ENCODE measurements at places on chromosomes 1 and 21.

DNA sequence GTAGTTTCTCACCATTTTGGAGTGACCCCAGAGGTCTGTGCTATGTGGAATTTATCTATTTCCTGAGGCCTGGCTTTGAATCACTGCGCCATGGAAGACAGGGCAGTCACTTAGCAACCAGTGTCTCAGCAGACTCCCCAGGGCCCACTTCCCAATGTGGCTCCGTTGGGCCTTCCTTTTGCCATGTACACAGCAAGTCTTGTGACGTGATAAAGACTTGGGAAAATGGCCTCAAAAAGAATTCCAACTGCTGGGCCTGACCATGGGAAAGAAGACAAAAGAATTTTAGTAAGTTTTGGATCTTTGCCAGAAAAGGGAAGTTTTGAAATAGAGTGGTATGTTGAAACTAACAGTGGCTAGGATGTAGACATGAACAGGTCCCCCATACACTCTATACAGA lies 36.2 kb downstream of the TLR5 start:
- no peak for DNase-seq

GRCh38 chr1:210360852-210361477 lies 32.3 kb downstream of the HHAT start:
- DNase-seq, result no peak

DNA sequence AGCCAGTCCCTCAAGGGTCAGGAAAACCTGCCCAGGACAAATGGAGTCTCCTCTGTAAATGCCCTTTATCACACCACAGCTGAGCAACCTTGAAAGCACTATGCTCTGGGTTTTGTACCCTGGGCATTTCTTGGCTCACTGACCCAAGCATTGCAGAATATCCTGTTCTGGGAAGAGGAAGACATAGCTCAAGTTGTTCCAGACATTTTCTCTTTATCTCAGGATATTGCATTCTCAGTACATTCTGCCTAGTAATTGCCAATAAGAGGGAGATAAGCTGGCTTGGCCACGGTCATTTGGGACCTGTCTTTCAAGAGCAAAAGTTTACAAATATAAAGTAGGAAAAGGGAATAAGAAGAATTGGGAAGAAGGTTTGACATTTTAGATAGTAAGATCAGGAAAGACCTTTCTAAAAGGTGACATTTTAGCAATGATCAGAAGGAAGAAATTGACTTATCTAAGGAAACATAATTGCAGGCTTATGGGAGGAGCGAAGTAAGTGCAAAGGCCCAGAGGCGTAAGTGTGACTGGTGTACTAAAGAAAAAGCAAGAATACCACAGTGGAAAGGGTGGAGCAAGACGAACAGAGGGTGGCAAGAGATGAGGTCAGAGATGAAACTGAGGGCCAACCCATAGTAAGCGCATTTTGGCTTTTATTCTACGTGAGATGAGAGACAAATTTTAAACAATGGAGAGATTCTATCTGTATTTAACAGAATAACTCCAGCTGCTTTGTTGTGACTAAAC lies 394.0 kb upstream of the CXADR start:
- DNase-seq, result no peak

- no peak for DNase-seq
Observed at GRCh38 chr1:244092964-244093638, 42.0 kb downstream of the ZBTB18 start.

DNA sequence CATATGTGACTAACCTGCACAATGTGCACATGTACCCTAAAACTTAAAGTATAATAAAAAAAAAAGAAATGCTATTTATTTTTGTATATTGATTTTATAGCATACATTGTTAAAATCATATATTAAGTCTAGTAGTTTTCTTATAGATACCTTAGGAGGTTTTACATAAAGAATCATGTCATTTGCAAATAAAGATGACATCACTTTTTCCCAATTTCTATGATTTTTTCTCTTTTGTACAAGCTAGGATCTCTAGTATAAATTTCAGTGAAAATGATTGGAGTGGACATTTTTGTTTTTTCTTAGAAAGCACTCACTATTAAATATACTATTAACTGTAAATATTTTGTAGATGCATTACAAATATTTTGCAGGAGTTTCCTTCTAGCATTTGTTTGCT lies 20.5 kb upstream of the NTMT2 start:
- DNase-seq, result no peak

DNA sequence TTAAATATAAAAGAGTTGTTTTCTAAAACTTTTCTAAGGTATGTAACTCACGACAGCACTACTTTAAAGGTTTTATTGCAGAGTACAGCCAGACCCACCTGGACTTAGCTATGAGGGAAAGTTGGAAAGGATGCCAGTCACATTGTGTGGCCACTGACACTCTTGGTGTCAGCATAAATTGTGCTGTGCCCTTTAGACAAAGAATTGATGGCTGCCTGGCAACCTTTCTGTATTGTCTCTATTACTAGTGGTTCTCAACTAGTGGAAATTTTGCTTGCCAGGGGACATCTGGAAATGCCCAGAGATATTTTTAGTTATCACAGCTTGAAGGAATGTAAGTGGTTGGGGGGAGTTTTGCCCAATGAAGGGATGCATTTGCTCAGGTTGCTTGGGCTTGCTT lies 117.5 kb upstream of the APP start:
- no peak for DNase-seq

DNA sequence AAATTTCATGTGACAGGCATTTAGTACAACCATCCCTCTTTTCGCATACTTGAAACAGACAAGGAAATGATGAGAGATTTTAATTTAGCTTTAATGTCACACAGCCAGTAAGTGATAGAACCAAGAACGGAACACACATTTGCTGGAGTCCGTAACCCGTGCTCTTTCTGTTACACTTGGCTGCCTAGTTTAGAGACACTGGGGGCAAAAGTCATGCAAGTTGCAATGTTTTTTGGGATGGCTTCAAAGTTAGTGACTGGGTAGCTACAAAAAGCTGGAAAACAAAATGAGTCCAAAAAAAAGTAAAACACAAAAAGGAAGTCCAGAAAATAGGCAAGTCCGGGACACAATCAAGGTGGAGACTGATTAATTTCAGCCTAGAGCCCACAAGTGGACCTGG lies 5.9 kb downstream of the NID1 start:
- DNase-seq, result no peak

DNA sequence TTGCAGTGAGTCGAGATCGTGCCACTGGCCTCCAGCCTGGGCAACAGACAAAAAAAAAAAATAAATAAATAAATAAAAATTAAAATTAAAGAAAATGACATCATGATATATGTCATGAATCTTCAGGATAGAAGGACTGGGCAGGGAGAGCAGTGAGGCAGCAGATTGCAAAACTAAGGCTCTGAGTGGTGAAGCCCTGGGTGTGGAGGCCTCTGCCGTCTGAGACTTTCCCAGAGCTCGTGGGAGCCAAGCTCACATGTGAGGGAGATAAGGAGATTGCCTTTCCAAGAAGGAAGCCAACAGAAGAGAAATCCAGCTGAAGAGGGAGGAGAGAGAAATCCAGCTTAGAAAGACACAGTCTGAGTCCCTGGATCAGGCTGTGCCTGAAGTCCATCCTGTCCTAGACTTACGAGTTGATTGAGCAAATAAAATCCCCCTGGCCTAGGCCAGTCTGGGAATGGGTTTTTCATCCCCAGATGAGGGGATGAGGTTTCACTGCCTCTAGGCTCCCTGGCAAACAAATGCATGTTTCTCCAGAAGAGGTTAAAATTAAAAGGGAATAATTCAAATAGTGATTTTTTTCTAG lies 142.0 kb upstream of the IGSF21 start:
- no peak for DNase-seq

- no peak for DNase-seq
Observed at GRCh38 chr1:25174730-25175612, 57.3 kb downstream of the SYF2 start.

- no peak for DNase-seq
Observed at GRCh38 chr1:24720152-24720551, 25.1 kb upstream of the CLIC4 start.

GRCh38 chr21:34085129-34085528 lies 11.8 kb downstream of the MRPS6 start:
- no peak for DNase-seq

- DNase-seq, result no peak
Observed at GRCh38 chr21:45363921-45364467, 41.0 kb upstream of the COL18A1 start.

DNA sequence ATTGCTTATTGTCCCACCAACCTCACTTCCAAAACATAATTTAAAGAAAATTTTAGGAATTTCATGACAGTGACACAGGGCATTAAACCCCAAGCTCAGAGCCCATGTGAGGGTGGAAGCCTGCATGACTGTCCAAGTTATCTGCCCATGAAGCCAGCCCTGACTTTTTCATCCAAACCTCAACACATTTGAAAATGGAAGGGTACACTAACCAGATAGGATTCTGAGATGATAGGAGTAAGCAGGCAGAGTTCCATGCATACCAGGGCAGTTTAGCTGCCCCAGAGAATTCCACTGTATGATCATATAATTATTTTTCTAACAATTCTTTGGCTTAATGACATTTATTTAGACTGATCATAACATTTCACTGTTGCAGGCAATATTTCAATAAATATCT lies 986.0 kb downstream of the TTLL7 start:
- no peak for DNase-seq

DNA sequence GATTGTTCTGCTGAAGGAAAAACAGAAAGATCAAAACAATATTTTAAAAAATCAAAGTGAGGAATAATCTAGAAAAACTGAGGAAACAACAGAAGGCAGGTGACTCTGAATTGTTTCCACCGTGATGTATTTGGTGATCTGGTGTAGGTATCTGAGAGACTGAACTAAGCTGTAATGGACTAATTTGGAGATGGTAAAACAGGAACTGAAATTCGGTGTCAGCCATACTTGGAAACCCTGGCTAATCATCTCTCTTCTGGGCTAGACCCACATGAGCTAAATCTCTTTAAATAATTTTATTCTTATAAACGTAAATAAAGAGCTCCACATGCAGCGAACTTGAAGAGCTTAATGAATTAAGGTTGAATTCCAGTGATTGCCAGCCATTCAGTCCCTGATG lies 1226.1 kb downstream of the NCAM2 start:
- no peak for DNase-seq

- DNase-seq, result no peak
Observed at GRCh38 chr1:182795563-182796228, 6.1 kb downstream of the NPL start.

DNA sequence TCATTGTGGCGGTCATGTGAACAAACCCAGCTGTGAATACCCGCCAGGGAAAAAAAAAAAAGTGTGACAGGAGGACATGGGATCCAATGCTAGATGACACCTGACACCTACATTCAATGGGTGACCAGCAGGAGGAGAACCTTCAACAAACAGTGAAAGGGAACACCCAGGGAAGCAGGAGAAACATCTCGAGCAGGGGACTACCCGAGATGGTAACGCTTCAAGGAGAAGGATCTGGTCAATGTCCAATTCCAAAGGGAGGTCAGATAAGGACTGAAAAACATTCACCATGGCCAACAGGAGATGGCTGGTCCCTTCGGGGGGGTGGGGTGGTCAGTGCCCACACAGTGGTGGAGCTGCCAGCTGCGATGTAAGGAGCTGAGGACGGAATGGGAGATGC lies 46.3 kb downstream of the PTPN14 start:
- no peak for DNase-seq

- no peak for DNase-seq
Observed at GRCh38 chr1:25564777-25565574, 21.6 kb downstream of the LDLRAP1 start.

DNA sequence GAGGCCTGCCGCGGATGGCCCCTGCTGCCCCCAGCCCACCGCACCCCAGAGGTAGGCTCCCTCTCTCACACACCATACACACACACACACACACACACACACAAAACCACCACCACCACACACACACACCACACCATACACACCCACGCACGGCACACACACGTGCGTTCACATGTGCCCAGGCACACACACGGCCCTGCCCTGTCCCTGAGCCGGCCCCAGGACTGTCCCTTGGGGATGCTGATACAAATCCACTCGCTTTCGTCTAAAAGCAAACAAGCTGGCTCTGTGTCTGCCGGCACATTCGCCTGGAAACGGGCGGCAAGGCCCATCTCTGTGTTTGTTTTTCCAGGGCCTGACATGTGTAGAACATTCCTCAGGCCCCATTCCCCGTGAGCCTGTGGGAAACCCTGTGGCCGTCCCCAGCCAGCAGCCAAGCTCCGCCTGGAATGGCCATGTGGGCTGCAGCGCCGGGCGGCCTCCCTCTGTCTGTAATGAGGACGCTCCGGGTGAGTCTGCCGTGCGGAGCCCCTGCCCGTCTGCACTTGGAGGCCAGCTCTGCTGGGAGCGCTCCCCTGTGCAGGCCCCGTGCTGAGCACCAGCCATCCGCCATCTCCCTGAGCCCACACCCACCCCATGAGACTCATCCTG lies 67.4 kb downstream of the DMRTB1 start:
- DNase-seq, result no peak

DNA sequence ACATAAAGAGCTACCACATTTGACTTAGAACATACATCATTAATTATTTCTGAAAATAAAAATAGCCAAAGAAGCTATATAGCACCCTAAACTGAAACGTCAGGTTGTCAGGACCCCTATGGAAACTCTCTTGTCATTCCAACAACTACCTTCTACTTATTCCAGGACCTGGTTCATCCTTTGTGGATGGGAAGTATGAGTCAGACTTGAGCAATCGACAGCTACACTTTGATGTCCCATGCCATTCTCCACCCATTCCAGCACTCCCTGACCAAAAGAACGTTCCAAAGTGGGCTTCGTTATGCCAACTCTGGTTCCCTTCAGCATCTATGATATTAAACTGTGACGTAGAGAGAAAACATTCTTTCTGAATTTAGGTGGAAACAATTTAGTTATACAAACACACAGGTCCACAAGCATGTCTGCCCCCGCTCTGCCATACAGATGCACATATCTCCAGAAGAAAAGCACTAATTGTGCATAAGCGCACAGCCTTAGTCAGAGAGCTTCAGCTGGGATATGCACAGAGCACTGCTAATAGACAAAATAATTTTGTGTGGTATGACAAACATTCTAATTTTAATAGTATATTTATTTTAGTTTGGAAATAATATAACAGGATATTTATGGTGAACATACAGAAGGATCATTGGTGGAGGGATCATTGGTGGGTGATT lies 723.1 kb upstream of the B3GALT2 start:
- no peak for DNase-seq

GRCh38 chr1:2607641-2608091 lies 21.1 kb downstream of the PRXL2B start:
- no peak for DNase-seq

GRCh38 chr1:167681024-167681423 lies 40.8 kb upstream of the MPZL1 start:
- no peak for DNase-seq

GRCh38 chr1:19411612-19412011 lies 73.7 kb downstream of the CAPZB start:
- DNase-seq, result no peak

DNA sequence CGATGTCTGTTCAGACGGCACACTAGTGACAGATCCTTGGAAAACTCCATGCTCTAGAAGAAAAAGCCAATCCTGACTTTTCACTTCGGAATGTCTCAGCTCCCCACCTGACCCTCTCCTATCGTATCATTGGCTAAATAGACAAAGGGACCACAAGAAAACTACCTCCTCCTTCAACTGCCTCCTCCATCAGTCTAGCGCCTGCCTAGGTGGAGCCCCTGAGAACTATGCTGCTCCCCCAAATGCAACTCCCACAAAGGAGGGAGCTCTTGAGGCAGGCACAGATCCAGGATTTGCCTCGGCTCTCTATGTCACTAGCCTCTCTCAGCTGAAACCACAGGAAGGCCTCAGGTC lies 148.4 kb downstream of the TOMM20 start:
- DNase-seq, result no peak

- no peak for DNase-seq
Observed at GRCh38 chr1:157540160-157540748, 12.1 kb downstream of the FCRL5 start.
